NCI-H1436 treated with DMSO at 0.1 percent for 48 hours (cell line): ENCODE measurements at places on chromosomes 16 and 17.
A peak's percentile ranks its signal among the peaks of the same experiment; 100 is the strongest.

- no peak for DNase-seq
Measured at GRCh38 chr16:30903596-30903995, 7.2 kb downstream of the CTF1 start.

DNA sequence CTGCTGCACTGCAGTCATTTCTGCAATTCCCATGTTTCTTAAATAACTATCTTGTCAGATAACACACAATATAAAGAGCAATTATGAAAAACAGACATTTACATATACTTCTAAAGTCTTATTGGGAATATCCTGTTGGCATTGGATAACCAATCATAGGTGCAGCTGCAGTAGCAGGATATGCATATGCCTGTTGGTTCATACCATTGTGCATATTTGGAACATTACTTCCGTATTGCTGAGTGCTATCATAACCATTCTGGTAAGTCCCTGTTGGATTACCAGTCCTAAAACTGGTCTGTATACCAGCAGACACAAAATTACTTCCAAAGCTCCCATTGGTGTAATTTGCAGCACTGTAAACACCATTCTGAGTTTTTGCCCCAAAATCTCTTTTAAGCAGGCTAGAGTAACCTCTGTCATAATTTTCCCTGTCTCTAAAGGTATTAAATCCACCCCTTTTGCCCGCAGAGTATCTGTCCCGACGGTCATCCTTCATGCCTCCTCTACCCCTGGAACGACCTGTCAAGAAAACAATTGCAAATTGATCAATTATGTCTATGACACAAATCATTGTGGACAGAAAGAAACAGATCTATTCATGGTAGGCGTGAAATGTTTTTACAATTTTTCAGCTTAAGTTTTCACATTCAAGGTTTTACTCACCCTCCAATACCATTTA, 3.1 kb upstream of the POLG2 start:
- no peak for DNase-seq

- DNase-seq: no peak
Measured at GRCh38 chr17:57210972-57211411, 45.3 kb upstream of the MSI2 start.

DNA sequence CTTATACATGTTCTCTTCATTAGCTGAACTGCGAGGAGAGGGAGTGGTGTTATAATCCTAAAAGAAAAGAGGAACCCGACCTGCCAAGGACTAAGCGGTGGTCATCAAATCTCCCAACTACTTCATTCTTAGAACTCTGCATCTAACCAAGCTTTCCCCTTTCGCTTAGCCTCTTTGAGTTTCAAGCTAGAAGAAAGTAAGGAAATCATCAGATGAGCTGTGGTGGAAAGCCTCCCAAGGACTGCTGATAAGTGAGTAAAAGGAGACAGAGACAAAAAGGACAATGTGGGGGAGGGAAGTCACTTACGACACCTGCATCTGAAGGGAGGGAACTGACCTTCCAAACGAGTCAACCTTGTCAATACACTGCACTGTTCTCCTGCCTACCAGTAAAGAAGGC, 121.3 kb downstream of the TRIM37 start:
- DNase-seq: no peak

- no peak for DNase-seq
Measured at GRCh38 chr16:14193316-14193871, 122.3 kb downstream of the MRTFB start.

DNA sequence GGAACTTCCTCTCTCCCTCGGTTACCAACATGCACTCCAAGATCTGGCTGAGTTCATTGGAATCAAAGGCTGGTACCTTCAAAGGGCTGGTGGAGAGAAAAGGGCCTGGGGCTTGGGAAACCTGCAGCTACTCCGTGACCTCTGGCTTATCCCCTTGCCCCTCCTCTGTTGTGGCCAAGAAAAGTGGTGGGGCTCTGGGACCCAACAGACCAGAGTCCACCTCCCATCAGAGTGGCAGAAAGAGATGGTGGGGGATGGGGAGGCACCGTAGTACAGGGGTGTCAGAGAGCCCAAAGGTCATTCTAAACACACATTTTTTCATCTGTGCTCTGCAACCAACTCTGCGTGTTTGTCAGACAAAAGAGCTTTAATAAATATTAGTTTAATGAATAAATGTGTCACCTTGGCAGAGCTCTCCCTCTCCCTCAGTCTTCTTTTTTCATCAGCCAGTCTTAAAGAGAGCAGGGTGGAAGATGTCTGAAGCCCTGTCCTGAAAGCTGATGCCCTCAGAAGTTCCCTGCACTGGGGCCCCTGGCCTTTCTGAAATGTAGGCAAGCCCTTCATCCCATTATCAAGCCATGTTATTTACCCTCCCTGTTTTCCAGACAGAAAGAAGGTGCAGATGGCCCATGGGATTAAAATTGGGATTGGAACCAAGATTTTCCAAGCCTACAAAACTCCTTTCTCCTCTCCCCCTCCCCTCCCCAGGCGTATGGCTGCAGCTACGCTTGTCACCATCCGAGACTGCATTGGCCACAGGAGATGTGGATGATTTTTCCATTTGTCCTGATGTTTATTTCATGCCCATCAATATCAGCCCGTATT, 227.3 kb downstream of the CCDC182 start:
- DNase-seq: no peak

- DNase-seq: no peak
Measured at GRCh38 chr17:44065668-44066203, 735 bp downstream of the LSM12 start.

DNA sequence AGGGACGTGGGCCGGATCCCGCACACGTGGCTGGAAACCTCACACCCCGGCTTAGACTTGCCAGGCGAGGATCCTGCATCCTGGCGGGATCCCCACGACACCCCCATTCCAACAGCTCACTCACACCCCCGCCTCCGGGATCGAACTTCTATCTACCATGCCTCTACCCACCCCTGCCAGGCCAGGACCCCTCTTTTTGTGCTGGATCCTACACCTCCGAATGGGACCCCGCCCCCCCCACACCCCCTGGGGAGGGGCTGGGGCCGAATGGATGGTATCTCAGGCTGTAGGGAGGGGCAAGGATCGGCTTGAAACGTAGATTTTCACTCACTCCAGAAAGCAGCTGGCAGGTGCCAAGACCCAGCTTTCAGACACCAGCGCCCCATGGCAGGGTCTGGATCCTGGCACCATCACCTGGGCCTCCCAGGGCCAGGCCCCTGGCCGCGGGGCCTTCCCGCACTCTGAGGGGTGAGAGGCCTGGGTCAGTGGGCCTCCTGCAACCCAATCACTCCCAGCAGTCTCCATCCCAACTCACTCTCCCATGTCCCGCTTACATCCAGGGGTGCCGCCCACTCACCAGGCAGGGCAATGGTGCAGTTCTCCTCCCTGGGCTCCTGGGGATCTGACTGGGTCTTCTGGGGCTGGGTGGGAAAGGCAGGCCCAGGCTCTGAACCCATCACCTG, 6.7 kb downstream of the PRSS36 start:
- DNase-seq: no peak

GRCh38 chr17:12603566-12603965, 62.1 kb upstream of the MYOCD start:
- DNase-seq: no peak

- DNase-seq: no peak
Measured at GRCh38 chr16:25868106-25868505, 176.3 kb downstream of the HS3ST4 start.

DNA sequence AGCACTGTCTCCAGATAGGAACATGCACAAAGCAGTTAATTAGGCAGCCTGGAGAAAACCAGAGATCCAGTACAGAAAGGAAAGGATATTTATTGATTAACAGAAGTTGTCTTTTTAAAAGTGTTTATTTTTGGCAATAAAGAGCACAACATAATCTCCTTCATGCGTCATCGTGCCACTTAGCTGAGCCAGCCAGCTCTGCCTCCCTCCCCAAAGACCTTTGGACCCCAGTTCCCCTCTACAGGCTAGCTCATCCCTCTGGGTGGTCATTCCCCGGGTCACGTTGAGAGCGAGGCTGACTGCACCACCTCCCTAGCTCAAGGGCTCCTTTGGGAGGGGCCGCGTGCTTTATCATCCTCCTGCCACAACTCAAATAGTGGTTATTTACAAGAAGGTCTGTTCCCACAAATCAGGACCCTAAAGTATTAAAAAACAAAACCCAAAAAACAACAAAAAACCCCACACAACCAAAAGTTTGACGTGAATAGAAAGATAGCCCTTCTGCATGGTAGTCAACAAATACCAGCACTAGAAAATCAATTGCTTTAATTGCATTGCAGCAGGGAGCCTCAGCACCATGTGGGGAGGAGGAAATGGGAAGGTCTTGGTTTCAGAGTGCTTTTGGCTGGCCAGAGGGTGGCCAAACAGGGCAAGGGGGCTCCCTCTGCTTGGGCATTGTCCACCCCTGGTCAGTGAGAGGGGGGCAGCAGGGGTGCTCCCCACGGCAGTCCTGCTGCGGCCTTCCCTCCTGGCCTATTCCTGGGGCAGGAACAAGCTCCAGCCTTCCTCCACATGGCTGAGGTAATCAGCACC, 9.6 kb downstream of the POLR2C start:
- DNase-seq: no peak

DNA sequence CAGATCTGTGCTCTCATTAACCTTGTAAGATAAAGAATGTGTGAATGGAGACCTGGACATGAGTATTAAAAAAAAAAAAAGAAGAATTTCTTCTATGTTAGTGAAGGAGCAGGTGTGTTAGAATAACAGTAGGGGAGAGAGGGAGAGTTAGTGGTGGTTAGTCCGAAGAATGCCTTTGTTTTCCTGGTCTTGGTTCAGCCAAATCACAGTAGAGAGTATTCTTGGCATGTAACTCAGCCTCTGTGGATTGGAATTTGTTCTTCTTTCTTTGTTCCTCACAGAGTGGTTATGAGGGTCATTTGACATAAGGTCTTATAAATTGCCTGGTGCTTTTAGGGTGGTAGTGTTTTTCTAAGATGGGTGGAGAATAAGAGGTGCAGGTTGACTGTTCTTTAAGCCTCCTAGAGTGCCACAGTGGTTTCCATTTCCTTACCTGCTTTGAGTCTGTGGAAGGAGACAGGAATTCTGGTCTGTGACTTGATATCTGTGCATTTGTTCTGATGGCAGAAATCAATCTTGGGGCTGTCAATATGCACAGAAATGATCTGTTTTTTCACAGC, 17.6 kb downstream of the NUP93 start:
- no peak for DNase-seq

- DNase-seq: no peak
Measured at GRCh38 chr17:47719411-47720152, 13.5 kb upstream of the TBX21 start.

DNA sequence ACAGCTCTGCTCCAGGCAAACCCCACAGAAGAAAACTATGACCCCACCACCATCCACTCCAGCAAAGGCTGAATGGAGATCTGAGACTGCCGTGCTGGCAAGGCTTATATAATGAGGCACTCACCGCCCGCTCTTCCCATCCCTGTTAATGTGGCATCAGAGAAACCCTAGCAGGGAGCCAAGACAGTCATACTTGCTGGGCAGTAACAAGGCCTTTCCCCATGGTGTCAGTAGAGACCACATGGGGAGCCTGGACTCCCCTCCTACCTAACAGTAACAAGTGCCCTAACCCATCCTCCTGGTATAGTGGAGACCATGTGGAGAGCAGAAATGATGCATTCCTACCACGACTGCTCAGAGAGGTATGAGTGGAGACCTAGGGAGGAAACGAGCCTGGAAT, 235.2 kb downstream of the C16orf78 start:
- no peak for DNase-seq

DNA sequence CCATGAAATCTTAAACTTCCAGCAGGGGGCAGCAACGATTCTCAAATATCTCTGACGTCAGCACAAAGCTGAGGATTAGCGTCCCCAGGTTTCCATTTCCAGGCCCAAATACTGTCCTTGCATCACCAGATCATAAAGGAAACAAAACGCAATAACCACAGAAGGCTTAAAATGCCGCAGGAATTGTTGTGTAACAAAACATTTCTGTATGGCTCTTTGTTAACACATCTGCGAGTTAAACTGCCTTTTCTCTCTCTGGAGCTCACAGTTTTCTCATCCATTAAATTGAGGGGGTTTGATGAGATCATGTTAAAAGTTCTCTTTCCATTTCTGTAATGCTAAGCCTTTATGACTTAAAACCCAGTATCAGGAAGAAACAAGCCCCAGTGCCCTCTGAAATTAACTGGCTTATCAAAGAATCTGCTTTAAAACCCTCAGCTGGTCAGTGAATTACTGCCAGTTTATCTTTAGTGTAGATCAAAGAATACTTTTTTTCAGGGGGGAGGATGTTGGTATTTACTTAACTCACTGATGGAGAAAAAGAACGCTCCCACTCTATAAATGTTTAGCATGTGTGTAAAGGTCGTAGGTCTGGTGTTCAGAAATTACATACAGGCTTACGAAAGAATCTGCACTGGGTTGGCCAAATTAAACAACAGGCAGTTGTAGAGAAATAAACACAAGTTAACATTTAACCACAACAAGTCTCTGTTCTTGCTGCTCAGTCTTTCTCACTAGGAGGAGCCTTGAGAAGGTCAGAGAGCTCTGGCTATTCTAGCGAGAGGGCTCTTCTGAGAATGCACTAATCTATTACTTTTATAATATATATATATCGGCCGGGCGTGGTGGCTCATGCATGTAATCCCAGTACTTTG, 10.6 kb upstream of the TERF2 start:
- peak; percentile 37 for DNase-seq

- peak; percentile 99 for DNase-seq
Measured at GRCh38 chr16:61926766-61927165, 109.5 kb downstream of the CDH8 start.

- no peak for DNase-seq
Measured at GRCh38 chr16:24138024-24138423, 118.1 kb upstream of the CACNG3 start.

GRCh38 chr17:38914741-38915638, 10.4 kb upstream of the LASP1NB start:
- DNase-seq: no peak

GRCh38 chr16:67665598-67665997, 952 bp downstream of the ENKD1 start:
- DNase-seq: no peak

GRCh38 chr17:20059728-20060188, 50.6 kb downstream of the SPECC1 start:
- no peak for DNase-seq

DNA sequence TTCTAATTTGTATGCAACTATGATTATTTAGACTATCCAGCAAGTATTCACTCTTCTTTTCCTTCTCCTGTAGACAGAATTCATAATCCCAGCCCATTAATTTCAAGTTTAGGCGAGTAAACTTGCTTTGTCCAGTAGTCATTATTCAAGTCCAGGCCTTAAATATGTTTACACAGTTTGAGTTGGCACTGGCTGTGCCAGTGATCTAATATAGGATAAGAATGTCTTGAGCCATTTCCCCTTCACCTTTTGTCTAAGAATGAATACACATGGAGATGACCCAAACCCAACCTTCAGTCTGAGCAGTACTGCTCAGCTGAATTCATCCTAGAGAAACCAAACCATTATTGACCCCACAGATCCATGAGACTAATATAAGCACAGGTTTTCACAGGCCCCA, 930.4 kb upstream of the CDH8 start:
- DNase-seq: no peak

GRCh38 chr16:71288570-71288889, 672 bp downstream of the CMTR2 start:
- peak; percentile 1 for DNase-seq

GRCh38 chr16:86911437-86911958, 333.1 kb downstream of the FOXL1 start:
- DNase-seq: no peak
